ENCODE measurements at places on chromosomes 6 and 20. TPM values are rescaled to one million over a fixed set of nuclear protein-coding genes. Genes with fewer than 3 reads are reported as not detected.
A peak's percentile ranks its signal among the peaks of the same experiment; 100 is the strongest.

MCM8 gene
- polyA plus RNA-seq: 25.7 TPM

MOCS1 gene
- polyA plus RNA-seq: 11.0 TPM

TCP11 gene
- polyA plus RNA-seq: 1.9 TPM

FAM162B gene
- polyA plus RNA-seq: 4.0 TPM

FAM83B gene
- polyA plus RNA-seq: 11.1 TPM

BMP7 gene
- 62.4 TPM for polyA plus RNA-seq

TMEM151B gene
- polyA plus RNA-seq: 0.88 TPM

FAM209B gene
- polyA plus RNA-seq: 0.55 TPM

ALDH8A1 gene
- 30.9 TPM for polyA plus RNA-seq

IRF4 gene
- 0.18 TPM for polyA plus RNA-seq

LY6G6F gene
- 0.32 TPM for polyA plus RNA-seq

ZSCAN23 gene
- 16.5 TPM for polyA plus RNA-seq

CCDC170 gene
- polyA plus RNA-seq: 5.3 TPM

CRISP2 gene
- 0.20 TPM for polyA plus RNA-seq

DNA sequence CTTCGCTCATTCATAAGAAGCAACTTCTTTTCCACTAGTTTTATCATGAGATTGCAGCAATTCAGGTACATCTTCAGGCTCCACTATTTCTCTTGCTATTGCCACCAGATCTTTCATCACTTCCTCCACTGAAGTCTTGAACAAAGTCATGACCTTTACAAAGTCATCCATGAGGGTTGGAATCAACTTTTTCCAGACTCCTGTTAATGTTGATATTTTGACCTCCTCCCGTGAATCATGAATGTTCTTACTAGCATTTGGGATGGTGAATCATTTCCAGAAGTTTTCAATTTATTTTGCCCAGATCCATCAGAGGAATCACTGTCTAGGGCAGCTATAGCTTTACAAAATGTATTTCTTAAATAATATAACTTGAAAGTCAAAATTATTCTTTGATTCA, 1.5 kb downstream of the CENPQ start:
- no peak for DNase-seq

- no peak for DNase-seq
These were observed 210.8 kb upstream of the FUT9 start for GRCh38 chr6:95804847-95805541.

- no peak for DNase-seq
These were observed 3.9 kb downstream of the CNKSR3 start for GRCh38 chr6:154506582-154506981.

GRCh38 chr6:16273256-16273655, 34.9 kb downstream of the GMPR start:
- DNase-seq: no peak

GRCh38 chr6:114796576-114796975, 453.8 kb upstream of the HS3ST5 start:
- DNase-seq: no peak

DNA sequence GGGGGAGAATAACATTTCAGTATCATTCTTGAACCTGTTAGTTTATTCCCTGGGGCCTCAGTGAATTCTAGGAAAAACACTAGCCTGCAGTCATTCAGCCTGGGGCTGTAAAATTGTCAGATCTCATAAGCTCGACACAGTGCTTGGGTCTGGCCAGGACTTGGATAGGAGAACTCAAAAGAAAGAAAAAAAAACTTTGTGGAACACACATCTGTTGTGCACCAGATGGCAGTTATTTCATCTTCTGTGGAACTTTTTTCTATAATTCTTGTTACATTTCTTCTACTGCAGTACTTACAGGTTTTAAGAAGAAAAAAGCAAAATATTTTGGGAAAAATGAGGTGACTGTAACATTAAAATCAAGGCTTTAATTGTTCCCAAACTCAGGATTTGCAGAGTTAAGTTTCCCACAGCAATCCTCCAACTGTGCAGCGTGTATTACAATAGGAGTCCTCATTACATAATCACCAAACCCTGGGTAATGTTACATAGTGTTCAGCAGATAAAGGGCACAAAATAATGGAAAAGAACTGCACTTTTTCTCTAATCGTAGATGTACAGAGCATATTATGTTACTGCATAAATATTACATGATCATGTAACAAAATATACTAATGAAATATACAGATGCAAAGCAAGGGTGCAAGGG, 531.1 kb upstream of the CITED2 start:
- no peak for DNase-seq

GRCh38 chr20:973785-974194, 28.3 kb downstream of the RSPO4 start:
- no peak for DNase-seq

GRCh38 chr20:10987651-10988383, 314.0 kb upstream of the JAG1 start:
- no peak for DNase-seq

DNA sequence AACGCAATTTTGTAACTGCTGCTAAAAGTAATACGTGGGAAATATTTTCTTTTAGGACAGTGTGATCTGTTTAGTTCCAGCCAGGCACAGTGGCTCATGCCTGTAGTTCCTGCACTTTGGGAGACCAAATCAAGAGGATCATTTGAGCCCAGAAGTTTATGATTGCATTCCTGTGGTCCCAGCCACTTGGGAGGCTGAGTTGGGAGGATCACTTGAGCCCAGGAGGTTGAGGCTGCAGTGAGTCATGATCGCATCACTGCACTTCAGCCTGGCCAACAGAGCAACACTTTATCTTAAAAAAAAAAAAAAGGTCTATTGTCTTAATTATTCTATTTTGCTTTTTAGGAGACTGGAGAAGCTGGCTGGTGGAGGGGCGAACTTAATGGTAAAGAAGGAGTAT, 101.5 kb downstream of the CD2AP start:
- no peak for DNase-seq

DNA sequence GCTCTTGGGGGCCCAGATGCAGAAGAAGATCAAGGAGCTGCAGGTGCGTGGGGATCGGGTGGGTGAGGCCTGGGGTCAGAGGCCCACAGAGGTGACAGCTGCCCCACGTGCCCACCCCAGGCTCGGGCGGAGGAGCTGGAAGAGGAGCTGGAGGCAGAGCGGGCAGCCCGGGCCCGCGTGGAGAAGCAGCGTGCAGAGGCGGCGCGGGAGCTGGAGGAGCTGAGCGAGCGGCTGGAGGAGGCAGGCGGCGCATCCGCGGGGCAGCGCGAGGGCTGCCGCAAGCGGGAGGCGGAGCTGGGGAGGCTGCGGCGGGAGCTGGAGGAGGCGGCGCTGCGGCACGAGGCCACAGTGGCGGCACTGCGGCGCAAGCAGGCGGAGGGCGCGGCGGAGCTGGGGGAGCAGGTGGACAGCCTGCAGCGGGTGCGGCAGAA, 41.5 kb downstream of the MYH7B start:
- DNase-seq: peak; percentile 46

DNA sequence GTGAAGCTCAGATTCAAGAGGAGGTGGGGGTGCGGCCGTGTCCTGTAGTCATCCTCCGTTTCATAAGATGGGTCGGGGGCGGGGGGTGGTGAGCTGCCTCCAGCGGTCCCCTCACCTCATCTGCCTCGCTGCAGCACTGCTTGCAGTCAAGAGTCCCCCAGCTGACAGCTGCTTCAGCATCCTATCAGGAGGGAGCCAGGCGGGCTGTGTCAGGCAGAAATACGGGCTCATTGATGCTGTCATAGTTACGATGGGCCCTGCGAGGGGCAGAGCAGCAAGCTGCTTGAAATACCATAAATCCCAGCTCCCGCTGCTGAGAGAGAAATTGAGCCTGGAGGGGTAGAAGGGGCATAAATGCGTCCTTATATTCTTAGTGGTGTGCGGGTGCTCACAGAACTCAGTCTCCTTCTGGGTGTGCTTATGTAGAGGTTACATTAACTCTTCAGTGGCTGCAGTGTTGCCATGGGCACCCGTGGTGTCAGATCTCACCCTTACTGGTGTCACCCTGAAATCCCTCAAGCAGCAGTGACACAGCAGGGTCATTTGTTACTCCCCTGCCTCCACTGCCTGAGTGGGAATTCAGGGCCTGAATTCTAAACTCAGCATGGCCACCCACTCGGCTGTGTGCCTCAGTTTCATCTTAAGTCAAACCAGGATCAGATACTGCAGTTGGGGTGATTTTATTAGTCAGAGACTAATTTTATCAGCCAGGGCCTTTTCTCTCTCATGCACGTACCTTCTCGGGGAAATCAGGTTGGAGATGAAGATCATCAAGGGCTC, 21.8 kb downstream of the CCDC167 start:
- no peak for DNase-seq

DNA sequence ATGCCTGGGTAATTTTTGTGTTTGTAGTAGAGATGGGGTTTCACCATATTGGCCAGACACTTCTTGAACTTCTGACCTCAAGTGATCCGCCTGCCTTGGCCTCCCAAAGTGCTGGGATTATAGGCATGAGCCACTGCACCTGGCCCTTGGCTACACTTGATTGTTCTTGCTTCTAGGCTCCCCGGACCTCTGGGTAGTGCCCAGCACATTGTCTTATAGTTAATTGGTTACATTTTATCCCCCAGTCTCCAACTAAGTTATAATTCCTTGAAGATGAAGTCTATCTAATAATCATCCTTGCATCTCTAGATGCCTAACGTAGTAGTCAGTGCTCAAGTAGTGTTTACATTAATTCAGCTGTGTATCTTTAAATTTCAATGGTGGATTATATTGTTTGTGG, 11.8 kb downstream of the SMPDL3A start:
- no peak for DNase-seq

GRCh38 chr6:49733680-49734079, 10.5 kb downstream of the CRISP3 start:
- DNase-seq: no peak

GRCh38 chr6:113997116-113997515, 26.2 kb upstream of the HDAC2 start:
- DNase-seq: no peak

DNA sequence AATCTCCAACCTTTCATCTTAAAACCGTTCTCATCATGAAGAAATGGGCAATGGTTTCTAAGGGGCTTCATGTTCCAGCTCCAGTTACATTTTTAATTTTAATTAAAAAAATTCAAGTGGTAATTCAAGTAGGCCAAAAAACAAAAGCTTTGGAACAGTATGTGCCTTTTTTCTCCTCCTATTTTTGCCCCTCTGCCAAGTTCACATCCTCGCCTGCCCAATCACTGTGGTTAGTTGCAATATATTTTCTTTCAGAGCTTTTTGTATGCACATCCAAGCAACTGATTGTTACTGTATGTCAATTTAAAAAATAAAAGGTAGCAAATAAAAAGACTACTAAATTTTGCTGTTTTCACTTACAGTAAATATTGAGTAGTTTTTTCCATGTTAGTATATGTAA, 99.8 kb upstream of the B3GAT2 start:
- DNase-seq: no peak

GRCh38 chr6:86192123-86192522, 549.4 kb upstream of the SYNCRIP start:
- DNase-seq: no peak

- no peak for DNase-seq
These were observed 56.6 kb downstream of the SNX14 start for GRCh38 chr6:85537055-85537494.

DNA sequence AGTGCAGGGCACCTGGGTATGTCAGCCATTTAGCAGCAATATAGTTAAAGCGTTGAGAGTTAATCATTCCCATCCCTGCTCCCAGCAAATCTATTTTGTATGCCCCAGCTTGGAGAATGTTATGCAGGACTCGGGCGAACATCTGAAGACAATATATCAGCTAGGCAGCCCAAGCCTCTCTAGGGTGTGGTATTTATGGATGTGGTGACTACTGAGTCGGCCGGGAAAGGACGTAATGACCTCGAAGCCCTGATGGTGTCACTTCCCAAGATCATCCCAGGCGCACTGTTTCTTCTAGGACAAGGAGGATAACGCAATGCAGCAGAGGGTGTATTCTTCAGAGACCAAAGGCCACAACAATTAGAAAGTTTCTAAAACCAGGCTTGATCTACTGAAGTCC, 63.6 kb upstream of the FAM184A start:
- DNase-seq: no peak

DNA sequence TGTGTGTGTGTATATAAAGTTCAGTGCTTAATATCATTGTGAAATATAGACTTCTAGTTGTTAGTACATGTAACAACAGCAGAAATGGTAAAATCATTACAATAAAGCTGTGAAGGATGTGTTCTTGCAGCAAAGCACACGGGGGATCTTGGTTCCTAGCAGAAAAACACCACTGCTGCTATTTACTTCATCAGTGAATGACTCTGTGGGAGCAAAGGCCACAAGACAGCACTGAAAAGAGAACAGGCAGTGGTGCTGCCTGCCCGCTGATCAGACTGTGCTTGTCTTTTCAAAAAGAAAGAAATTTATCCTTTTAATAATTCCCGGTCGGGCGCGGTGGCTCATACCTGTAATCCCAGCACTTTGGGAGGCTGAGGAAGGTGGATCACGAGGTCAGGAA, 689.9 kb upstream of the CITED2 start:
- DNase-seq: no peak

DNA sequence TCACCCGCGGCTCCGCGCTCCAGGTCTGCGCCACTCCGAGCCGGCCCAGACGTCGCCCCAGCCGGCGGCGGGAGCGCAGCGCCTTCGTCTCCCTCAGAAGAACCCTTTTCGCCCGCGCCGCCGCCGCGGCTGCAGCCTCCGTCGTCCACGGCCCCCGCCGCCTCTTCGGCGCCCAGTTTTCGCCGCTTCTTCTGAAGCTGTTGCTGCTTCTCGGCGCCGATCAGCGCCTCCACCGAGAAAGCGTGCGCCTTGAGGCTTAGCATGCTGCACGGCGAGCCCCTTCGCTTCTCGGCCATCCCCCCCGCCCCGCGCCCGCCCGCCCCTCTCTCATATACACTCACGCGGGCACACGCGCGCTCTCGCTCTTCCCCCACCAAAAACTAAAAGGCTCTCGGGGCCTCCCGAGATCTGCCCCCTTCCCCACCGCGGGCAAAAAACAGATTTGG, 489 bp downstream of the TBX18 start:
- no peak for DNase-seq

DNA sequence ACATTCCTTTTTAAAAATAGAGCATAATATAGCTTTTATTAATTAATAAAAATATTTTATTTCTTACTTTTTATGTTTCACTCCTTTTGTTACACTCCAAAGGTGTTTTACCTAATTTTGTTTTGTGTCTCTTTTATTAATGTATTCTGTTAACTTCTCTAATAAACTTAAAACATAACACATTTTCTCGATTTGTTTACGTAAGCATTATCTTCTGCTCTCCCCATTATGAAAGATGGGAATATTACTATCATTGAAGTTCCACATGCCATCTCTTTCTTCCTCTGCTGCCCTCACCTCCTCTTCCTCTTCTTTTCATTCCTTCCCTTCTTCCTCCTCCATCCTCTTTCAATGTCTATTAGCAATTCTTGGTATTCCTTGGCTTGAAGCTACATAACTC, 85.0 kb upstream of the HCRTR2 start:
- no peak for DNase-seq

GRCh38 chr20:41960166-41960565, 342.0 kb upstream of the CHD6 start:
- DNase-seq: no peak

DNA sequence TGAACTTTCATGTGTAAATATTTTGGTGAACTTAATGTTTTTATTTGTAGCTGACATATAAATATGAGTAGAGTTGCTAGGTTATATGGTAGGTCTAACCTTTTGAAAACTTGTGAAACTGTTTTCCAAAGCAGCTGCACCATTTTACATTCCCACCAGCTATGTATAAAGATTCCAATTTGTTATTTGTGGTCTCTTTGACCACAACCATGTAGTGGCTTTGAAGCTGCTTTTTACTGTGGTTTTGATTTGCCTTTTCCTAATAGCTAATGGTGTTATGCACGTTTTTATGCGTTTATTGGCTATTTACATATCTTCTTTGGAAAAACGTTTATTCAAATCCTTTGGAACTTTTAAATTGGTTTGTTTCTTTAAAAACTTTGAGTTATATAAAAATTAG, 10.3 kb downstream of the CST3 start:
- no peak for DNase-seq

- DNase-seq: no peak
These were observed 97.3 kb upstream of the CHD6 start for GRCh38 chr20:41715526-41715925.

All from left kidney (tissue), 8 donors.